ENCODE measurements at places on chromosomes 4 and X. TPM values are rescaled to one million over a fixed set of nuclear protein-coding genes. Genes with fewer than 3 reads are reported as not detected.

The PDGFRA gene
- 23.4 TPM for total RNA-seq

The GPR50 gene
- not detected for total RNA-seq

- no peak overlapping the region for H3K4me3 ChIP-seq
- H3K4me1 ChIP-seq: no peaks in the 10 kb centered on the region
- no peak overlapping the region for H3K27ac ChIP-seq
- DNase-seq: no peak
These were observed 15.6 kb upstream of the MAMLD1 start for GRCh38 chrX:150347471-150347870.

GRCh38 chrX:49710744-49711319 is 15.0 kb upstream of the PAGE1 start:
- H3K27ac ChIP-seq: peak overlapping the region; percentile 78
- DNase-seq: no peak
- H3K36me3 ChIP-seq: no peaks in the 10 kb centered on the region

DNA sequence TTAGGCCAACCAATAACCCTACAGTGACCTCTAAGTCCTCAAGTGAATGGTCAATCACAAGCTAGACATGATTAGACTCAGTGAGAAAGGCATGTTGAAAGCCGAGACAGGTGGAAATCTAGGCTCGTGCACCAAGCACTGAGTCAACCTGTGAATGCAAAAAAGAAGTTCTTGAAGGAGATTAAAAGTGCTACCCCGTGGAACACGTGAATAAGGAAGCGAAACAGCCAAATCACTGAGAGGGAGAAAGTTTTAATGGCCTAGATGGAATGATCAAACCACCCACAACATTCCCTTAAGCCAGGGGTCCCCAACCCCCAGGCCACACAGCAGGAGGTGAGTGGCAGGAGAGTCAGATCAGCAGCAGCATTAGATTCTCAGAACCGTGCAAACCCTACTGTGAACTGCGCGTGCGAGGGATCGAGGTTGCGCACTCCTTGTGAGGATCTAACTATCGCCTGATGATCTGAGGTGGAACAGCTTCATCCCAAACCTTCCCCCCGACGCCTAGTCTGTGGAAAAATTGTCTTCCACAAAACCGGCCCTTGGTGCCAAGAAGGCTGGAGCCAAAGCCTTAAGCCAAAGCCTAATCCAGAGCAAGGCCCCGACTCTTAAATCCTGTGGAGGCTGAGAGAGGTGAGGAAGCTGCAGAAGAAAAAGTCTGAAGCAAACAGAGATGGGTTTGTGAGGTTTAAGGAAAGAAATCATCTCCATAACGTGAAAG is 19.5 kb upstream of the PDE6B start:
- H3K27ac ChIP-seq: no peak overlapping the region
- H3K4me1 ChIP-seq: no peaks in the 10 kb centered on the region
- no peaks in the 10 kb centered on the region for H3K36me3 ChIP-seq

DNA sequence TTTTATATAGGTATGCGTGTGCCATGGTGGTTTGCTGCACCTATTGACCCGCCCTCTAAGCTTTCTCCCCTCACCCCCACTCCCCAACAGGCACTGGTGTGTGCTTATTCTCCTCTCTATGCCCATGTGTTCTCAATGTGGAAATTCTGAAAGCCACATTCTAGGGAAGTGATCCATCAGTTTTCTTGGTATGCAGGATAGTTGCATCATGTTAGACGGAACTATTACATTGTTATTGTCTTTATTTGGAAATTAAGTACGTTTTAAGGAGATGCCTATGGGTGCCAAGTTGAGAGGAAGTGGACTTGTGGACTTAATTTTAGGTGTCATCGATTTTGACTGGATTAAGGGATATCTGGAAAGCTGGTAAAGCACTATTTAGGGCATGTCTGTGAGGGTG is 204.6 kb downstream of the RBM46 start:
- H3K27ac ChIP-seq: no peak overlapping the region
- no peaks in the 10 kb centered on the region for H3K27me3 ChIP-seq
- H3K4me3 ChIP-seq: no peak overlapping the region
- no peaks in the 10 kb centered on the region for H3K36me3 ChIP-seq

GRCh38 chrX:5681159-5681558 is 547.5 kb downstream of the NLGN4X start:
- H3K4me1 ChIP-seq: no peaks in the 10 kb centered on the region
- H3K27ac ChIP-seq: no peak overlapping the region
- DNase-seq: no peak
- H3K27me3 ChIP-seq: no peaks in the 10 kb centered on the region

All from psoas muscle (tissue), 8 donors.